M059J (cell line): ENCODE measurements at places on chromosomes 12 and 14.

DNA sequence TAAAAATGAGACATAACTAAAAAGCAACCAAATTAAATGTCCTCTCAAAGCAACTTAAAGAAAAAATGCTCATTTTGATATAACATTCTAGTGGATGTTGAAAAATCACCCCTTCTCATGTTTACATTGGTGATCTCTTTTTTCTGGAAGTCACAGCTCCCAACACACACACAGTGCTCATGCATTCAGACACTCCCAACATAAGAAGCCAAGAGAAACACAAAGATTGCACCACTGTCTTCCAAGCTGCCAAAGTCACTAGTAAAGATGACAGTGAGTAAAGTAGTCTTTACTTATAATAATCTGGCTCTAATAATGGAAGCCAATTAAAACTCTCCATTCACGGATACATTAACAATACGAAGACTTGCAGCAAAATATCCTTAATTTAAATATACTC, 218.4 kb downstream of the NTF3 start:
- no peak for DNase-seq

GRCh38 chr14:67059596-67059995, 129.6 kb upstream of the GARIN2 start:
- no peak for DNase-seq

DNA sequence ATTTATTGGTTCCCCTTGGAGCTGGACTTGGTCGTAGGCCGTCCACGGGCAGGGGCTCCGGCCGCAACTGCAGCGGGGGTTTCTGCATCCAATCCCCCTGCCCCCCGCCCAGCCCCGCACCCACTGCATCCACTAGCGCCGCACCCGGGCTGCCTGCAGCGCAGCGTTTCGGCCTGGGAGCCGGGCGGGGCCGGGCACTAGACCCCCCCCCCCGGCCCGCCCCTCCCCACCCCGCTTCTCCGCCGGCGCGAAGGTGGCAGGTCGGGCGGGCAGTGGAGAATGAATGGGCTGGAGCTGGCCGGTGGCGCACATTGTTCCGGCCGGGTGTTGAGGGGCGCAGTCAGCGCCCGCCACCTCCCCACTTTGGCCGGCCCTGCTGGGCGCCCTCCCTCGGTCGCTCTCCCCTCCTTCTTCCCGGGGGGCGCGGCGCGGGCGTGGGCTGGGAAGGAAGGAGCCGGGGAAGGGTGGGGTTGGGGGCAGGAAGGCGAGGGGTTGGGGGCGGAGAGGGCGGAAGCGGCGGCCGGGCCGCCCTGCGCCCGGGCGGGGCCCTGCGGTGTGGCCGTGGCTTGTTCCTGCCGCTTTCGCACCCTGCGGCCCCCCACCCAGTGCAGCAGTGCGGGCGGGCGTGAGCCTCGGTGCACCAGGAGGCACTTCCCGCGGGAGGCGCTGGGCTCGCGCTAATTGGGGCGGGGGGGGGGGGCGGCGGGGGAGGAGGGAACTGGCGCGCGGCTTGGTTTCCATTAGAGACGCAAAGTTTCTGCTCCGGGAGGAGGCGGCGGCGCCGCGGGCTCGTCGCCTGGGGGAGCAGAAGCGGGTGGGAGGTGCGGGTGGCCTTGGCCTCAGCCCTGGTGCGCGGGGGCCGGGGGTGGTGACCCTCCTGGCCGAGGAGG, 841 bp downstream of the CALM1 start:
- peak; percentile 50 for DNase-seq

DNA sequence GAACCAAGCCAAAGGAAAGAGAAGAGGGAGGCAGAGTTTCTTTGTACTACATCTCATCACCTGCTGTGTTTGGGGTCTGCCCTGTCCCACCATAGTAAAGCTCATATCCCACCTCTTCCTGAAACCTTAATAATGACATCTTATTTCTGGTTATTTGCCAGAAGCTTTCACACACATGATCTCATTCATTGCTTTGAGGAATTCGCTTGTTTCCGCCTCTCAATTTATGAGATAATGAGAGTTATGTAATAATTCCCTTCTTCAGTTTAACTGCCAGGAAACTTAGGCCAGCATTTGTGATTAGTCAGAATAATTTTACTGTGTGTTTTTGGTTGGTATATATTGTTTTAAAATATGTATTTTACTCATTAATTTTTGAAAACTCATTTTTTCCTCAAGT, 205.2 kb downstream of the CACNA1C start:
- DNase-seq, result no peak

- DNase-seq, result peak; percentile 18
Measured at GRCh38 chr12:117485984-117486839, 124.8 kb upstream of the NOS1 start.

DNA sequence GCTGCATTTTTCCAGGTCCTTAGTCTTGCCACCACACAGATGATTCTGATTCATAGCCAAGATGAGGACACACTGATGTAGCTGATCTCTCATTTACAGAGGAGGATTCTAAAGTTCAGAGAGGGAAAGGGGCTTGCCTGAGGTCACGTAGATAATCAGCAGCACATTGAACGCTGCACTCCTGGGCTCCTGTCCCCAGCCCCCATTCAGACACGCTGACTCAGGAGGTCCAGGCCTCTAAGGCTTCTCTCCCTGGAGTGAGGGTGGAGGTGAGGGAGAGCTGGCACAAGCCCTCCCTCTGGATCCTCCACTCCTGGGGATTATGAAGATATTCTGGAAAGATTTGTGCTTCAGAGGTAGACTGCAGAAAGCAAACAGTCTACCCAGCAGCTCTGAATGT, 10.3 kb downstream of the NFATC4 start:
- DNase-seq, result no peak

- no peak for DNase-seq
Measured at GRCh38 chr12:48678551-48679185, 3.4 kb downstream of the KANSL2 start.

DNA sequence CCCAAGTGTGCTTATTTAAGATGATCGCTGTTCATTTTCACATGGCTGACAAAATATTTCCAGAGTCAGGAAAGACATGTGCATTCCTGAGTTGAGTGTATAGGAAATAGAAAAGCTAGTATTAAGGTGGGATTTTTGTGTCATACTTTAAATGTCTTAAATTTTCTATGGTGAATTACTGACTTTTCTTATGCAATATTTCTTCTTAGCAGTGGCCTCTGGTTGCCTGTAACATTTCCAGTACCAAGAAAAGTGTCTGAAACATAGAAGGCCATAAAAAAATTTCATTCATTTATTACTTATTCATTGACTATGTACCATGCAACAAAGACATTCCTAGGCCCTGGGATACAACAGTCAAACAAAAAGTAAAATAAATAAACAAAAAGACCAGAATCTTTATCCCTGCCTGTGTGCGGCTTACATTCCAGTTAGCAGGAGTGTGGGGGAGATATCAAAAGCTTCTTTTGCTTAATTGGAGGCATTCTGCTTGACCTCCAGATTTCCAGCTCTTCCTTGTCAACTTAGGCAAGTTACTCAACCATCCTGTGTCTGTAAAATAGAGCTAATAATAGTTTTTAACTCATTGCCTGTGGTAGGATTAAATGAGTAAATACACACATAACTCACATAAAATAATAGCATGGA, 216.3 kb upstream of the FLRT2 start:
- DNase-seq, result no peak

GRCh38 chr12:75533239-75533638, 21.8 kb upstream of the KRR1 start:
- peak; percentile 16 for DNase-seq
